ENCODE measurements at places on chromosomes 4 and X.

DNA sequence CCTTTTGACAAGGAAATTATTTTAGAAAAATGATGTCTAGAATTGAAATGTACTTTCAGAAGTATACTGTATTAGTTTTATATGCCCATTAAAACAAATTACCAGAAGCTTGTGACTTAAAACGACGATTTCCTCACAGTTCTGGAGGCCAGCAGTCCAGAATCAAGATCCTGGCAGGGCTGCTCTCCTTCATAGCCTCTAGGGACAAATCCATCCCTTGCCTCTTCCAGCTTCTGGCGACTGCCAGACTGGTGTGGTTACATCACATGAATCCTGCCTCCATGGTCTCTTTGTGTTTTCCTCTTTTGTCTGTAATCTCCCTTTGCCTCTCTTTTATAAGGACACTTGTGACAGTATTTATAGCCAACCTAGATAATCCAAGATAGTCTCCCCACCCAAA is 97.1 kb downstream of the IQCM start:
- DNase-seq = no peak

DNA sequence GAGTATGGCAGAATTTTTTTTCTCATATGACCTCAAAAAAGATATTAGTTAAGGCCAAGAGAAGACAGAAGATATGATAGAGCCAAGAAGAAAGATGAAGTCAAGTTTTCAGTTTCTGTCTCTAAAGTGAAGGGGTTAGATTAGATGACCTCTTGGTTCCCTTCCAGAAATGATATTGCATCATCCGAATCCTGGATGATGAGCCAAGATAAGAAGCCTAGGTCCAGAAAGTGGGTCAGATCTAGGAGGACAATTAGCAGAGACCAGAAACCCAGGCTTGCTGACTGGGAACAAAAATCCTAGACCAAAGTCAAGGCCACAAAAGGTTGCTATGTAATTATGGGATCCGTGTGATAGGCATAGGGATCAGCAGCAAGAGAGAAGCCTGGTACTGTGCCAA is 20.2 kb downstream of the SATL1 start:
- DNase-seq = no peak

DNA sequence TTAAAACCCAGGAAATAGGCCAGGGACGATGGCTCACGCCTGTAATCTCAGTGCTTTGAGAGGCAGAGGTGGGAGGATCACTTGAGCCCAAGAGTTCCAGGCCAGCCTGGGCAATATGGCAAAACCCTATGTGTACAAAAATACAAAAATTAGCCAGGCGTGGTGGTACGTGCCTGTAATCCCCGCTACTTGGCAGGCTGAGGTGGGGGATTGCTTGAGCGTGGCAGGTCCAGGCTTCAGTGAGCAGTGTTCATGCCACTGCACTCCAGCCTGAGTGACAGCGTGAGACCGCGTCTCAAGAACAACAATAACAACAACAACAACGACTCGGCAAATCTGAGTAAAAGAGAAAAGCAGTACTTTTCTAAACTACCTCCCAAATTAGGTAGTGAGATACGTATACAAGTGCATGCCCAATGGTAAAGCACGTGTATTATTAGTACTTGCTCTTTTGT is 13.0 kb upstream of the NDUFC1 start:
- DNase-seq = no peak

DNA sequence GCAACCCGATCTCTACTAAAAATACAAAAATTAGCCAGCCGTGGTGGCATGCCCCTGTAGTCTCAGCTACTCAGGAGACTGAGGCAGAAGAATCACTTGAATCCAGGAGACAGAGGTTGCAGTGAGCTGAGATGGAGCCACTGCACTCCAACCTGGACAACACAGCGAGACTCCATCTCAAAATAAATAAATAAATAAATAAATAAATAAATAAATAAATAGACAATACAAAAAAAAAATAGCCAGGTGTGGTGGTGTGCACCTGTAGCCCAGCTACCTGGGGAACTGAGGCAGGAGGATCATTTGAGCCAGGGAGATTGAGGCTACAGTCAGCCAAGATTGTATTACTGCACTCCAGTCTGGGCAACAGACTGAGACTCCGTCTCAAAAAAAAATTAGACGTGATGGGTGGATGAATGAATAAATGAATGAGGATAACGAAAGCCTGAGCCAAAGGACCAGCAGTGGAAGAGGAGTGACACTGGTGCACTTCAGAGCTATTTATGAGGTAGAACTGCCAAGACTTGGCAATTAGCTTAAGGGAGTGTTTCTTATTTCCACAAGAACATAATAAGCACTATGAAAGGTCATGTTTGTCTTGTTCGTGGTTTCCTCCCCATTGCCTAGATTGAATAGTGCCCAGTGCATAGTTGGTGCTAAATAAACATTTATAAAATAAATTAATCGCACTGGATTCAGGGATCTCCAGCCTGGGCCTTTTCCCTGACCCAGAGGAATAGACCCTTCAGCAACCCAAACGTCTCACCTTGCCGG is 232.2 kb downstream of the IDS start:
- DNase-seq = no peak

DNA sequence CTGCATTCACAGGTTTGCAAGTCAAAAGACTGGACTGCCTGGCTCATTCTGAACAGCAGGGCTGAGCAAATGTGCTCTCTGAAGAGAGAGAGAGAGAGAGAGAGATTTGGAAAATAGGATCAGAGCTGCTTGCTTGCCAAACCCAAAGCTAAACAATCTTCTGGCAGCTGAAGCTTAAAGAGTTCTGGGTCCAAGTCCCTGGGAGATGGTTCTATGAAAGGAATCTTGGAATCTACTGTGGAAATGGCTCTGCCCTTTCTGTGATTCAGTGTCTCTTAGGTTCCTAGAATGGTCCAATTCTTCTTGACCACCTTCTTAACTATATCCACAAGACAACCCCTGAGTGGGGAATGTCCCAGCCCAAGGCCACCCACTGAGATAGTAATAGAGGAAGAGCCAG is 66.1 kb upstream of the EFNB1 start:
- no peak for DNase-seq

- no peak for DNase-seq
Observed at GRCh38 chr4:113851816-113852215, 90.3 kb upstream of the CAMK2D start.

DNA sequence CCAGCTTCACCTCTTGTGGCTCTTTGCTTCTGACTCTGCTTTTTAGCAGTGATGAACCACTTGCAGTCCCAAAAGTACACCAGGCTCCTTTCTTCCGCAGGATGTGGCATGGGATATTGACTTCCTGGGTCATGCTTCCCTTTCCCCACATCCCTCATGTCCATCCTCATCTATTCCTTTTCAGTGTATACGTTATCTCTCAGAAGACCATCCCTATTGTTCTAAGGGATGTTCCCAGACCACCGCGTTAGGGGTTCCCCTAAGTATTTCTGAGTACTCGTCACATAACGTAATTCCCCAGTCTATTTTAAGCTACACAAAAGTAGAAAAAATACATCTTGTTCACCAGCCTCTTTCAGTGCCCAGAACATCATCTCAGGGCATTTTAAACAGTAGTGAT is 71.1 kb upstream of the NLGN4X start:
- DNase-seq = no peak

DNA sequence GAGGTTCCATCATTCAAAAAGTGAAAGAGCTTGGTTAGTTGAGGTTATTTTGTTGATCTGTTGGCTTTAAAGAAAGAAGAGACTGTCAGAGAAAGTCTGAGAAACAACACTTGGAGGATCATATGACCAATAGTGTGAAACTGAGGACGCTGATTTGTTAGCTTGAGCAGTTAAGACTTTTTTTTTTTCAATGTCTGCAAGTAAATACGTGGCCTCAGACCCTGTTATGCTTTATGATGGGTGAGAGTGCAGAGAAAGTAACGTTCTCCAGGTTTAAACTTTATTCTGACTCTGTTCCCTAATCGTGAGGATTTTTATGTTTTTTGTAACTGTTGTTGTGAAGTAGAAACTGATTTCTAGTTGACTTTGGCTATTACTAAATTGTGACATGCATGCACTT is 45.9 kb downstream of the GAB1 start:
- DNase-seq = peak; percentile 44

DNA sequence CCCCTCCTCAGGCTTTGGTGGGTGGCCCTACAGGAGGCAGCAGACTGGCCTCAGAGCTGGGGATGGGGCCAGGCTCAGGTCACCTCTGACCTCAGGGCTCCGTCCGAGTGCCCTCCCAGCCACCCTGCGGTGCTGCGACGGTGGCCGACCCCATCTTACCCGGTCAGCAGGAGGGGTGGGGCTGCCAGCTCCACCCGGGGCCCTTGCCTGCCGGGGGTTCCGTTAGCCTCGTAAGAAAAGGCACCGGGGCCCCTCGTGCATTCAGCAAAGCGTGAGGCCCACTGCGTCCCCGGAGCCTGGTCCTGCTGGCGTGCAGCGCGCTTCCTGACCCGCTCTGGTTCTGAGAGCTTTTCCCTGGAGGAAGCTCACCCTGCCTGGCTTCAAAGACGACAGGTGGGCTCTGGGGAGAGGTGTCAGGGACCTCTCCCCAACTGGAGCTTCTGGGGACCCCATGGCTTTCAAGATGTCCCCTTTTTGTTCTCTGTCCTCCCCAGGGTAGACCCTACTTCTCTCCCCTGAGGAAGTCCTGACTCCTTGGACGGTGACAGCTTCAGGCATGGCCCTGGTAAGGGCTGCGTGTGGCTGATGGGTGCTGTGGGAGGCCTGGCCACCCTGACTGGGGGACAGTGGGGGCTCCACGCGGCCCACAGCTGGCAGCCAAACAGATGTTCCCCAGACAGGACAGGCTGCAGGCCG is 15.9 kb downstream of the FGFRL1 start:
- DNase-seq = no peak

DNA sequence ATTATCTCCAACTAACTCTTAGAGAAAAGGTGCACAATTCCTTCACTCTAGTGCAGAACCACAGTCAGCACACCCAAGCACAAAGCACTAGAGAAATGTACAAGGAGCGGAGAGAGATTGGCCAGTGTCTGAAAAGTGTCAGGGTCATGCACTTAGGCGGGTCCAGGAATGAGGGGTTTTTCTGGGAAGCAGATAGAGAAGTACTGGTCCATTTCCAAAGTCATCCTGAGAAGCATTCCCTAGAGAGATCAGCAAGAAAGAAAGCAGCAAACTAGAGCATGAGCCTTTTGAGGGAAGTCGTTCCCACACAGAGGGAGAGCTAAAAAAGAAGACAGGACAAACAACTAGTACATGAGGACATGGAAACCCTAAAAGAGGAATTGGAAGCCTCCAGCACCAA is 168.1 kb upstream of the MAP3K15 start:
- DNase-seq = peak; percentile 29

- DNase-seq = peak; percentile 5
Observed at GRCh38 chr4:109332926-109333464, 30.5 kb upstream of the COL25A1 start.

DNA sequence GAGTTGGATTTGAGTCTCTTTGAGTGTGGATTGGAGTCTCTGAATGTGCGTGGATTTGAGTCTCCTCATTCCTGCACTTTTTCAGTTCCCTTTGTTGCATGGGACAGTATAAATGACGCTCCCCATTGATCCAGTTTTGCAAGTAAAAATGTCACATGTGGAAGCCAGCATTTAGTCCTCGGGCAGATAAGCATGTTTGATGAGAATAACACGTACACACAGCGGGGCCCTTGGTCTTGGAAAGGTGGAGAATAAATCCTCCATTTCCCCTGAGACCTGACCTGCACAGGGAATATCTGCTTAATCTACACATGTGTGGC is 8.1 kb downstream of the P2RY8 start:
- no peak for DNase-seq

DNA sequence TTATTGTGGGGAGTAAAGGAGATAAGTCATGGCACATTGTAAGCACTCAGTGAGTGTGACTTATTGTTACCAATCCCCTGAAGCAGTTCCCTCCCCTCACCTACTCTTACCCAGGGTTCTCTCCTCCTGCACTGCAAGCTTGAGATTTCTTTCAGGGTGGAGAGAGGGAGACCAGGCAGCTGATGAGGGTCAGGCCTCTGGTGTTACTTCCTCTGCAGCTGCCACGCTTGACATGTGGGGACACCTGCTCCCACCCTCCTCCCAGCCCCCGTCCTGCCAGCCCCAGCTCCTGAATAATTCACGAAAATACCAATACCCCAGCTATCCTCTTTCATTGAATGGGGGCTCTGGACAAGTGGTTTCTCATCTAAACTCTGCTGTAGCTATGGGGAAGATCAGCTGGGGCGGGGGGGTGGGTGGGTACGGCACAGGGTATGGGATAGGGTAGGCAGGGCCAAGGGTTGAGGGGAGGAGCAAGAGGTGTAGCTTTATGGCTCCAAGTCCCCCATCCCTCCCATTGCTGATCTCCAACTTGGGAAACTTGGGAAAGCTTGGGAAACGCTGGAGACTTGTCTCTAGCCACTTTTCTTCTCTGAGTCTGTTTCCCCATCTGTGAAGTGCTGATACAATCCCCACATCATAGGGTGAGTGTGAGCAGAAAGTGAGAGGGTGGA is 148.5 kb upstream of the PJA1 start:
- no peak for DNase-seq

GRCh38 chr4:80286451-80286850 is 20.0 kb downstream of the FGF5 start:
- peak; percentile 60 for DNase-seq

- DNase-seq = peak; percentile 58
Observed at GRCh38 chr4:3145234-3145924, 70.9 kb downstream of the HTT start.

DNA sequence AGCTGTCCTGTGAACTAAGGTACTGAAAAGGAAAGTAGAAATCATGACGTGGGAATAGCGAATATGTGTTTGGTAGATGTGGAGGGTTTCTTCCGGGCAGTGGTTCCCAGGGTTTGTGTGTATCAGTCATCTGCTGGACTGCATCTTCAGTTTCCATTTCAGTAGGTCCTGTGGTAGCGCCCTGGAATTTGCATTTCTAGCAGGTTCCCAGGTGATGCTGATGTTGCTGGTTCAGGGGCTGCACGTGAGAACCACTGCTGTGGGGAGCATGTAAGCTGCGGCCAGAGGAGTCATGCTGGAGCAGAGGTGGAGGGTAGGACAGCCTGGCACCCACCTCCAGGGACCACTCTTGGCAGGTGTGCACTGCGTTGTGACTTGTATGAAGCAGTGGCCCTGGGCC is 47.1 kb downstream of the ARHGAP10 start:
- no peak for DNase-seq

- DNase-seq = no peak
Observed at GRCh38 chrX:20248592-20249192, 18.0 kb downstream of the RPS6KA3 start.

DNA sequence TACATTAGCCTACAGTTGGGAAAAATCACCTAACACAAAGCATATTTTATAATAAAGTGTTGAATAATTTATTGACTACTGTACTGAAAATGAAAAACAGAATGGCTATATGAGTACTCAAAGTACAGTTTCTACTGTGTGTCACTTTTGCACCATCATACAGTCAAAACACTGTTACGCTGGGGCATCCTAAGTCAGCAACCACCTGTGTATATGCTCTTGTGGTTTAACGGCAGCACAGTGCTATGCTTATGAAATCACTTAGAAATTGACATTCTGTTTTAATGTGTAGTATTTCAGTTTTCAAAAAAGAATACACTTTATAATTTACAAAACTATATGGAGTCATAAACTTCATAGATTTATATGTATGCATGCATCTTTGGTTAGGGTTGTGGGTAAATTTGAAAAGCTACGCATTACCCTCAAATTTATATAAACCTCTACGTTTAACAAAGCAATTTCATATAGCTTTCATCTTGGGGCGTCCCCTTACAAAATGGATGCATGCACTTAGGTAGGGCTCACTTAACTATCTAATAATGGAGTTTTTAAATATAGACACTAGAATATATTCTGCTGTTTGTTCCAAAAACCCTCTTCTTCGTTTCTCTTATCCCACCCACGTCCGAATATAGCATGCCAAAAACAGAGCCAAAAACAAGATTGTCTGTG is 690 bp upstream of the NEIL3 start:
- no peak for DNase-seq

GRCh38 chrX:20968996-20969395 is 405.2 kb upstream of the CNKSR2 start:
- no peak for DNase-seq

Measured in adipocyte (in vitro differentiated cells).